ENCODE measurements at places on chromosomes 12 and 14.
A peak's percentile ranks its signal among the peaks of the same experiment; 100 is the strongest.

DNA sequence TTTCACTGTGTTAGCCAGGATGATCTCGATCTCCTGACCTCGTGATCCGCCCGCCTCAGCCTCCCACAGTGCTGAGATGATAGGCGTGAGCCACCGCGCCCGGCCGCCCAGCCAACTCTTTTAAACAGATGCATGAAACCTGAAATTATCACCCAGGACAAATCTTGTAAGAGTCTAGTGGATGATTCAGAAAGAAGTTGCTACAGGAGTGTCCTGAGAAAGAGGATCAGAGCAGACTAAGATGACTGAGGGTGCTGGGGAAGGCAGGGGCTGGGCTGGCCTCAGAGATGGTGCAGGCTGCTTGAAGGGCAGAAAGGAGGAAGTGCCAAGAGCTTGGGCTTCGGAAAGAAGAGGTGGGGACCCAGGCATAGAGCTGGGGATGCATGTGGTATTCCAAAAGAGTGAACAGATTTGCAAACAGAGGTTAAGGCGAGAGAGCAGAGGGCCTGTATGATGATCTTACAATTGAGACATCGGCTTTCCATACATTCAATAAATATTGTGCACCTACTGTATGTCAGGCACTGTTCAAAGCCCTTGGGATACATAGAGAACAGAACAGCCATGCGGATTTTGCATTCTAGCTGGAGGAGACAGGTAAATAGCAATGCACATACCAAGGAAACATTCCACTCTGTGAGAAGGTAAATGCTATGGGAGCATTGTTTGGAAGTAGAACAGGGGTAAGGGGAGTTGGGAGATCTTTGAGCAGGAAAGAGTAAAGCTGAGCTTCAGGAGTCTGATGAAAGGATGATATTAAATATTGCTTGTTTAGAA, 7.4 kb upstream of the CD9 start:
- DNase-seq = no peak

DNA sequence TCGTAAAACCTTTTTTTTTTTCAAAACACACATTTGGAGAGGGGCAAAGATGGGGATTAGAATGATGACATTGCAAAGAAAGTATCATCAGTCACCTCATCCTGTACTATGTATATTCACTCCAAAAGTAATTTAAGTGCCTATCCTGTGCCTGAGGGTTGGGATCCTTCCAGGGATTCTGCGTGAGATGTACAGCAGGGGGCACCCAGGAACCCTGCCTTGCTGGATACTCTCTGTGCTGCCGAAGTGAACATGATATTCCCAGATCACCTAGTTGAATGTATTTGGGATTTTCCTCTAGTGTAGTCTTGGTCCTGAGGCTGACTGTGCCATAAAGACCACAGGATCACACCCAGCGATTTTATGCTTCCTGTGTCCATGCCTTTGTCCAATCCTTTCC, 372.7 kb downstream of the IPO8 start:
- no peak for DNase-seq

- DNase-seq = no peak
Measured at GRCh38 chr14:72524295-72524629, 369.6 kb downstream of the DPF3 start.

DNA sequence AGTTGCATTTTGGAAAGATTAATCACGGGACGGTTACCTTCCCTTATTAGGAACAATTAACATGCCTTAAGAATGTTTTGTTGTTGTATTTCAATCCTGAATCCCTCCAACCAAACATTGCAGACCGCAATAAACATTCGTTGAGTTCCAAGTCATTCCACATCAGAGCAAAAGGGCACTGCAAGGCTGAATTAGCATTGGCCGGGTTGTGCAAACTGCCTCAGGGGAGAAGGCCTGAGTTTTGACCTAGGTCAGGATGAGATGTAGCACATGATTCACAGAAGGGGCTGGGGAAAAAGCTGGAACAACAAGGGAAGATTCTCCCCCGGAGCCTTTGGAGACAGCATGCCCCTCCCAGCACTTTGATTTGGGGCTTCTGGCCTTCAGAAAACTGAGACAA, 82.1 kb upstream of the BDKRB2 start:
- no peak for DNase-seq

DNA sequence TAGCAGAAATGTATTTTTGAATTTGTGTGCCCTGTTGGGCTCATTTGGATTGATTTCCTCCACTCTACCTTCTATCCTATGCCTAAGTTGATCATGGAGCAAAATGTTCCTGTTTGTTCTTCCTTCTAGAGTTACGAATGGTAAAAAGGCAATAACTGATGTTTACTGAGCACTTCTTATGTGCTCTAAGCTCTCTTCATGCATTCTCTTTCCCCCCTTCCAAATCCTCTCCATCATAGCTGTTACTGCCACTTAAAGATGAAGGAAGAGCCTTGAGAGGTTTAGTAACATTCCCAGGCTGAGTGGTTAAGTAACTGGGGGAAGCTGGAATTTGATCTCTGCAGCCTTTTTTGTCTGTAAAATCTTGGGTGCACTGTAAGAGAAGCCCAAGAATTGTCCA, 60.1 kb downstream of the CHST11 start:
- DNase-seq = no peak

DNA sequence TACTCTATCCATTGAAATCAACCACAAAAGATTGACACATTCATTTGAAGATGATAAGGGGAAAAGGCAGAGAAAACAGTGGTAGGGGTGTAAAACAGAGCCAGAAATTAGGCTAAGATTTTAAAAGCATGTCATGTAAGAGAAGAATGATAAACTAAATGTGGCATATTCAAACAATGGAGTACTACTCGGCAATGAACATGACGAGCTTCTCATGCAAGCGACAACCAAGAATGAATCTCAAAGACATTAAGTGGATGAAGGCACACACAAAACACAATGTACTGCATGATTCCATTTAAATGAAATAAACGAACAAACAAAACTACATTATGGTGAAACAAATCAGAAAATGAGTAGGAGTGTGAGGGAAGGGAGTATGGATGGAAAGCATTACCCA, 134.8 kb downstream of the ITPR2 start:
- DNase-seq = no peak

GRCh38 chr12:25495331-25496097, 57.6 kb downstream of the LMNTD1 start:
- DNase-seq = peak; percentile 76

DNA sequence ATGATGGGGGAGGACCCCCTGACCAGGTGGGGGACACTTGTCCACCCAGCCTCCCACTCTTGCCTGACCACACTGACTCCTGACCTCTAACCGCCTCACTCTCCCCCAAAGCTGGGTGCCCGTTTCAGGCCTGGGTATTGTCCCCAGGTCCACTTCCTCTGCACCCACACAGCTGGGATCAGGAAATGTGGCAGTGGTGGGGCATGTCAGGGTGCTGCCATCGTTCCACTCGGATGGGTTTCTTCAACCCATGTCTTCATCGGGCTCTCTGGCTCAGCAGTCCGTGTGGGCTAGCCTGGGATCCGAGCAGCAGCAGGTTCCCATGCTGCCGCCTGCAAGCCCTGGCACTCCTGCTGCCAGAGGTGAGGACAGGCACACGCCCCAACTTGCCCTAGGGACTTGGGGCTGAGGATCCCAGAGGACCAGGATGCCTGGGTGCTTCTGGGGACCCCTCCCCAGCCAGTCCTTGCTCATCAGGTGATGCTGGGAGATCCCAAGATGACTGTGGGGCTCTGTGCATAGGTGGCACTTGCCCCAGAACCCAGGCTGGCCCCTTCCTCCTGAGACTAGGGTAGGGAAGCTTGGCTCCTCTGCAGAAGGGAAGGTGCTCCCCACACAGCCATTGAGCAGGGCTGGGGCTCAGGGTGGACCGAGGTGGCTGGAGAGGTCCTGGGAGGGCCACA, 2.9 kb upstream of the CLBA1 start:
- DNase-seq = no peak

DNA sequence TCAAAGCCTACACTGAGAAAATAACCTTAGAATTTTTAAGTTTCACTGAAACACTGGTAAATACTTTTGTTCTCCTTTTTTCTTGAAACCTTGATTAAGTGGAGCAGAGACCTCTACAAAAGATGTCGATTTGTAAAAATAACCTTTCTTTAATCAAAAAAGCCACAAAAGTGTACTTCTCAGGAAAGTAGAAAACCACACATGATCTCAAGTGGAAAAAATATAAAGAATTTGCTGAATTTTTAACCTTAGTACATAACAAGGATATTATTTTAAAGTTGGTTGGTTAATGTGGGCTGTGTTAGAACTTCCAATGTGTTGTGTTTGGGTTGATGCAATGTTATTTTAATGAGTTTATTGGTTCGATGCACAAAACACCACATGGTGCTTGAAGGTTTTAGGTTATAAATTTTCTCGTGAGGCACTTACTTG, 8.6 kb downstream of the LGR5 start:
- no peak for DNase-seq

DNA sequence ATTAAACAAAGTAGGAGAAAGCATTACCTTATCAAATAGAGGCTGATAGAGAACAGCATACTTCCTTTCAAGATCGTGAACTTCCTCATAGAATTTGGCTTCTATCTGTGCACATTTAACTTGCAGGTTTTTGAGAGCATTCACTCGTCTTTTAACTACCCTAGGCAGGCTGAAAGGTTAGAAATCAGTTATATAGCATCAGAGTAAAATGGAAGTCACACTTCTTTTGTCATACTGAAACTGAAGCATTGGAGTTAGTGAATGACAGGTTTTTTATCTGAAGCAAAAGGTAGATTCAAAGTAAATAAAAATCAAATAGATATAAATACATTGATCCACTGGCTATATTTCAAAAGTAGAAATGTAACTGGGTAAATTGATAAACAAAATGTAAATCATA, 24.4 kb downstream of the NAP1L1 start:
- no peak for DNase-seq

GRCh38 chr12:38142974-38143373, 173.6 kb upstream of the ALG10B start:
- peak; percentile 3 for DNase-seq

- no peak for DNase-seq
Measured at GRCh38 chr12:52604859-52605258, 3.6 kb upstream of the KRT72 start.

GRCh38 chr14:105943973-105944602, 417.7 kb downstream of the TMEM121 start:
- DNase-seq = no peak

Measured in GM03348 (cell line).